ENCODE measurements at places on chromosomes 1 and 21.
A peak's percentile ranks its signal among the peaks of the same experiment; 100 is the strongest.

- no peak for DNase-seq
Observed at GRCh38 chr1:155645648-155646047, 35.6 kb downstream of the MSTO1 start.

DNA sequence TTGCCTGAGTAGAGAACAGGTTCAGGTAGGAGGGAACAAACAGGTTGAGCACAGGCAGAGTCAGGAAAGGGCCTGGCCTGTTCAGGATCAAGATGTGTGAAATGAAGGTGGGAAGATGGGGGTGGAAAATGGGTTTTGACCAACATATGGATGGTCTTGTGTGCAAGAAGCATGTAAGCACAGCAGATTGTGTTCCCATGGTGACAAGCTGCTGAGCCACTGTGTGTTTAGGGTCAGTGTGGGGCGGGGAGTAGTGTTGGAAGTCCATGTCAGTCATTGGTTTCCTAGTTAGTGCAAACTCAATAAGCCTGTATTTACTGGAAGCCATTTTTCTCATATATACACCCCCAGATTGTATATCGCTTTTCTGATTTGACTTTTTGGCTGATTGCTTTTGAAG lies 111.9 kb downstream of the CAMTA1 start:
- DNase-seq: no peak

DNA sequence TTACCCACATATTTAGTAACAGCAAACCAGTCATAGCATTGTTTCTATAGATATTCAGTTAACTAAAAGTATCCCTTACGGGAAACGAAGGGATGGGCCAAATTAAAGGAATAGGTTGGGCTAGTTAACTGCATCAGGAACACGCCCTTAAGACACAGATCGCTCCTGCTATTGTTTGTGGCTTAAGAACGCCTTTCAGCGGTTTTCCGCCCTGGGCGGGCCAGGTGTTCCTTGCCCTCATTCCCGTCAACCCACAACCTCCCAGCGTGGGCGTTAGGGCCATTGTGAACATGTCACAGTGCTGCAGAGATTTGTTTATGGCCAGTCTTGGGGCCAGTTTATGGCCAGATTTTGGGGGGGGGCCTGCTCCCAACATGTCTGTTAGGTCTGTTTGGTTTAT lies 14.7 kb downstream of the TNFRSF18 start:
- no peak for DNase-seq

DNA sequence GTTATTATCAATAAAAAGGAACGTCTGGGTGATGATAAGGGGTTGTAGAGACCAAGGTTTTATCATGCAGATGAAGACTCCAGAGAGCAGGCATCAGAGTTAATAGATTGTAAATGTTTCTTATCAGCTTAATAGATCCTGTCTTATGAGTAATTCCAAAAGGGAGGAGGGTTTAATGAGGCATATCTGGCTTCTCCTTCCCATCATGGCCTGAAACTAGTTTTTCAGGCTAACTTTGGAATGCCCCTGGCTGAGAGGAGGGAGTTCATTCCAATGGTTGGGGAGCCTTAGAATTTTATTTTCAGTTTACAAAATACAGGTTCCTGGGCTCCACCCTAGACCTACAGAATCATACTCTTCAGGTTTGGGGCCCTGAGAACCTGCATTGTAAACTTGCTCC lies 13.5 kb downstream of the PLA2G2D start:
- no peak for DNase-seq

DNA sequence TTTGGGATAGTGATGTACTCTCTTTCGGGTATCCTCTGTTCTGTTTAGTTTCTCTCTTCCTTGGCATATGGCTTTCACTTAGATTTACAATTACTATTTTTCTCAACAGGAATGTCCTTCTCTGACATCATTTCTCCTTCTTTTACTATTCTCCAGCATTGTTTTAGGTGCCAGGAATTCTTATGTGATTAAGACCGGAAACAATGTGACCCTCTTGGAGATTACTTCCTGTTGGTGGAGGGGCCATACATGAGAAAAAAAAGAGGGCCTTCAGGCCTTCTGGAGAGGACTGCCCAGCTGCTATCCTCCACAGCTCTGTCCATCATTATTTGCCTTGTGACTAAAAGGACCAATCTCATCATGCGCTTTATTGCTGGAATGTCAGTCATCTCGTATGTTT lies 50.4 kb upstream of the ADAMTS5 start:
- DNase-seq: no peak

DNA sequence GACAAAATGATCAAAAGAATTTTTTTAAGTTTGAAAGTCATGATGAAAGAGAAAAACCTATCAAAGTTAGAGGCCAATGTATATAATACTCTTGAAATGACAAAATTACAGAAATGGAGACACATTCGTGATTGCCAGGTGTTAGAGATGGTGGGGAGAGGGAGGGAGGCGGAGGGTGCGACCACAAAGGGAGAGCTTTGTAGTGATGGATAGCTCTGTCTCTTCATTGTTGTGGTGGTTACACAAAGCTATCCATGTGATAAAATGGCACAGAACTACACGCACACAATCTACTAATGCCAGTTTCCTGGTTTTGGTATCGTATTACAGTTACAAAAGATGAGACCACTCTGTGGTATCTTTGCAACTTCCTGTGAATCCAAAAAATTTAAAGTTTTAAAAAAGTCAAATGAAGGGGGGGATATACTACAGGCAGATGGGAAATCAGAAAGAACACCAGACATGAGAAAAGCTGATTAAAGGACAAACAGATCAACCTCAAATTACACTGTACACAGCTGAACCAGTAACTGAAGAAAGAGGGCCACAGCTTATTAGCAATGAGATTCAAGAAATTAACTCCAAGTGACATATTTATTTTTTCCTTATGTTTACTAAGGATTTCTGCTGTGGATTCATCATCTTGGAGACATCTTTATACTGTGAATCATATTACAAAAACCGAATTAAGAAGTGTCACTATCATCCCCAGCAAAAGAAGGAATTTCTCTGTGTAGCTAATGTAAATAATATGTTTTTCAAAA lies 199.1 kb downstream of the SLC45A1 start:
- DNase-seq: no peak

GRCh38 chr1:77524038-77524437 lies 158.4 kb downstream of the ZZZ3 start:
- DNase-seq: no peak

DNA sequence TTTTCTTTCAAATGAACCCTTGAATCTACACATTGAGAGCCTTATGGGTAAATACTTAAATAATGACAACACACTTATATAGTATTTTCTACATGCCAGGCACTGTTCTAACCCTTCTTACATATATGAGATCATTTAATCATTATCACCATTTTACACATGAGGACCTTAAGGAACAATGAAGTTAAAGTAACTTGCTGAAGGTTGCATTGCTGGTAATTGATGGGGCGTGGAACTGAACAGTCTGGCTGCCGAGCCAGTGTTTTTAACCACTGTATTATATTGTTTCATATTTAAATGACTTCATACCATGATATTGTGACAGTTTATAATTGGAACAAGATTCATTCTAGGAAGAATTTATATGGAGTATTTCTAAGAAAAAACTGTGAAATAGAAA lies 111.9 kb upstream of the TENT5C start:
- DNase-seq: no peak

DNA sequence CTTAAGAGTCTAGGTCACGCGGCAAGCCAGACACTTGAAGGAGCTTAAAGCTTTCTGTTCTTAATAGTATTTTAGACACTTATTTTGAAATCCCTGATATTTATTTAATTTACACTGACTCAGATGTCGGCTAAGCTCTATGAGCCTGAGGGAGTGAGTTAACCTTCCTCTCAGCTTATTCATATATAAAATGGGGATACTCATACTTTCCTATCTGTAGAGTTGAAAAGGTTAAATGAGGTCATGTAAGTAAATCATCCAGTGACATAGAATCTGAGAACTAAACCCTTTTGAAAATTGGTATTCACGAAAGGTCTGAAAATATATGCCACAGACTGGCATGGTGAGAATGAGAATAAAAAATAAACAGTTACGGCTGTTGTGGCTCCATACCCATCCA lies 1.4 kb upstream of the GPR161 start:
- no peak for DNase-seq

DNA sequence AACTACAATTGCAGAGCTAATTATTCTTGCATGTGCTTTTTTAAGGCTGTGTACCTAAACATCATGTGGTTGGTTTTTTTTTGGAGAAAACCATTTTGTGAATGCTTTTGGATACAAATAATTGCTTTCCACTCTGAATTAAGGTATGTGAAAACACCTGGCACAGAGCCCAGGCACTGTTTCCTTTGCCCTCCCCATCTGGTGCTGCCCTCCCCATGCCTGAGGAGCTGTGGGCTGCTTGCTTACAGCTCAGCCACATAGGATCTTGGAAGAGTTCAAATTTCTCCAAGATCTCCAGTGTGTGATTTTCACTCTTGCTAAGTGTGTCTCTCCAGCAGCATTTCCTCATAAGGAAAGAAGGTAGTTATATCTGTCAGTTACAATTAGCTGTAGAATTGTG lies 27.8 kb downstream of the DNM3 start:
- DNase-seq: no peak

DNA sequence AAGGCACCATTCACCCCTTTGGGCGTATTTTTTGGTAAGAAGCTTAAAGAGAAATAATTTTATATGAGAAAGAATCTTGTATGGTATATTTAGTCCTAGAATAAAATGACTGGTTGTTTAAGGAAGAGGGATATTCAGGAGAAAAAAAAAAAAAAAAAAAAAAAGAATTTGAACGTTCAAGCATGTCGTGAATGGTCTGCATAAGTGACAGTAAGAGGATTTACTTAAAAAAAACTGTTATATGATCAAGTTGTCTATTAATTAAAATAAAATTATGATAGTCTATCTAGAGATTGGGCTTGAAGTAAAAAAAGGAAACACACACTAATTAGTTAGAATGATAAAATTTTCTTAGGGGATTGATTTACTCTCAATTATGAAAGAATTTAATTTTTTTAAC lies 11.7 kb upstream of the OR14I1 start:
- DNase-seq: no peak

DNA sequence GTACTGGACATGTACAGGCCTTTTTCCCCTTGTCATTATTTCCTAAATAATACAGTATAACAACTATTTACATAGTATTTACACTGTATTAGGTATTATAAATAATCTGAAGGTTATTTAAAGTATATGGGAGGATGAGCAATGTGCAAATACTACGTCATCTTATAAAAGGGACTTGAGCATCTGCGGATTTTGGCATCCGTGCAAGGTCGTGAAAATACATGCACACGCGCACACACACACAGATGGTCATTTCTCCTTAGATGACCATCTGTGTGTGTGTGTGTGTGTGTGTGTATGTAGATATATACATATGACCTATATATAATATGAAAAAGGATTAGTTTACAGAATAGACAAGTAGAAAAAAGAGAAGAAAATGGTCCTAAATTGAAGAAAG lies 15.4 kb downstream of the ALG14 start:
- no peak for DNase-seq

GRCh38 chr1:29333008-29333407 lies 96.7 kb downstream of the PTPRU start:
- DNase-seq: no peak

DNA sequence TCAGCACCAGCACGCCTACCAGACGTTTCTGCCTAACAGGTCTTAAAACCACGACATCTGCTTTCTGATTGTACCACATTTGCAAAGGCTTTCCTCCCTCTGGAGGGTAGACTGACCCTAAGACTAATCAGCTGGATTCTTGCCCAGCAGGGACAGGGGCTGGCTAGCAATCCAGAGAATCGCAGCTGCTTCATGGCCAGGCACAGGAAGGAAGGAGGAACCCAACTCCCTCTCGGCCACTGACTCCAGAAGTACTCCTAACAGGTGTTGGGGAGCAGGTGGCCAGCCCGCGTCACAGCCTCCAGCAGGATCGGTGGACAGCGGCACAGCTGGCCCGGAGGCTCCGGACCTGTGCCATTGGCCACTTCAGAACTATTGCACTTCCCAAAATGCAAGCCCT lies 180.8 kb downstream of the NPHP4 start:
- DNase-seq: no peak

DNA sequence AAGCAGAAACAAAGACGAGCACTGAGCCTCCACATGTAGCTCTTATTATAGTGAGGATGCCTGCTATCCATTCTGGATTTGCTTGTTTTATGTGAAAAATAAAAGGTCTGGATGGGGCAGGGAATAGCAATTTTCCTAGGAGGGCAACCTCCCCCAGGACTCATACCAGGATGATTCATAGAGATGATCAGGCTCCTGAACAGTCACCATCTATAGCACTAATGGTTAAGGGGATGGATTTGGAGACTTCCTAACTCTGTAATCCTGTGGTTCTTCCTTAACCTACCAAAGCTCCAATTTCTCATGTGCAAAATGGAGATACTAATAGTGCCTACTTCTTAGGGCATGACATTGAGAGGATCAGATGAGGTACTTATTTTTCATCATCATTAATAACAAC lies 34.5 kb upstream of the CD58 start:
- DNase-seq: no peak

DNA sequence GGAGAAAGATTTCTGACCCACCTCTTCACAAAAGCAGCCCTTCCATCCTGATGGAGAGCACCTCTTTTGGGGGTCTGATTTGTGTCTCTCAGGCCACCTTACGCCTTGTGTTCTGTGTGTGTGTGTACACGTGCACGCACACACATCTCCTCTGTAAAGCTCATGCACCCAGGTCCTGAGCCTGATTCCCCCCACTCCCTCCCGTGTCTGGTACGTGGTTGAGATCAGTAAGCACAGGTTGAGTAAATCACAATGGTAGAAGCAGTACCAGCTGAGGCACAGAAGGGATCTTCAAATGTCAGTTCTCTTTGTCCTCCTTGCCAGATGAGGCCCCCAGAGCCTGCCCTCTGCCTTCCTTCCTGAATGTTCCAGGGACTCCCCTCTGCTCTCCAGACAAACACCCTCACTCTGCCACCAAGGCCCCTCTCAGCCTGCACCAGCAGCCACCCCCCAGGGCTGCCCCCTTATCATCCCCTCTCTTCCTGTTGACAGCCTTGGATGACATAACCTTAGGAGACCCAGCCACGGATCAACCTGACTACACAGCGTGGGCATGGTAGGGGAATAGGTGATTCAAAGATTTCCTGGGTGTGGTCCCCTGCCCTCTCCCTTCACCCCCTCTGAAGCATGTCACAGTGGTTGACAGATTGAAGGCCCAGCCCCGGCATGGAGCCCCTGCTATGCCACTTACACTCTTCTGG lies 112.8 kb downstream of the HIVEP3 start:
- DNase-seq: peak; percentile 24

DNA sequence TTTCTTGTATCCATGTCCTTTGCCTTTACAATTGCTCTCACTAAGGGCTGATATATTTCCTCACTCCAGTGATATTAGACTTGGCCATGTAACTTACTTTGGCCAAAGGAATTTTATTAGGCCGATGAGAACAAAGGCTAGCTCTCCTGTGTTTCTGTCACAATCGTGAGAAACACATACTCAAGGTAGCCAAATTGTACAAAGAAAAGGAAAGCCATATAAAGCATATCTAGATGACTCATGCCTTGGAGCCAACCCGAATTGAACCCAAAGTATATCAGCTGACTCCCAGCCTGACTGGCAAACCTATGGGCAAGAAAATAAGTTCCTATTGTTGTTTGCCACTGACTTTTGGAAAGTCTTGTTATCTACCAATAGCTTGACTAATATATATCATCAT lies 371.7 kb upstream of the LRRC7 start:
- DNase-seq: no peak
